ENCODE measurements at places on chromosomes 6 and 20. TPM values are rescaled to one million over a fixed set of nuclear protein-coding genes. Genes with fewer than 3 reads are reported as not detected.

Gene TFAP2C
- not detected for total RNA-seq

Gene RIPOR2
- total RNA-seq, result 172 TPM

DNA sequence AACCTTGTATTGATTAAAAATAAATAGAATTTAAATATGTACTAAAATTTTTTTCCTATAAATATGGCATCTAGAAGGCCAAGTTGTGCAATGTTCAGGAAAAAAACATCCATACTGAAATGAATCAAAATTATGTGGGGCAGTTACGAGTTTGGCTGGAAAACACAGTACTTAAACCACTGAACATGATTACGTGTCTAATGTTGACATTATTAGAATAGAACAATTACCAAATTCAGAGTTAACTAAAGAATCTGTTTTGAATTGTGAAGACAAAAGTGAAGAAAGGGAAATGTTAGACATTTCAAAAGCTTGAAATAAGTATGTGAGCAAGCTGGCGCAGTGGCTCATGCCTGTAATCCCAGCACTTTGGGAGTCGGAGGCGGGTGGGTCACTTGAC, 57.2 kb downstream of the KLHL31 start:
- DNase-seq, result no peak

Gene METTL24
- not detected for total RNA-seq

Gene SLC22A7
- not detected for total RNA-seq

- peak; percentile 79 for DNase-seq
Measured at GRCh38 chr6:331622-332521, 39.6 kb downstream of the DUSP22 start.

DNA sequence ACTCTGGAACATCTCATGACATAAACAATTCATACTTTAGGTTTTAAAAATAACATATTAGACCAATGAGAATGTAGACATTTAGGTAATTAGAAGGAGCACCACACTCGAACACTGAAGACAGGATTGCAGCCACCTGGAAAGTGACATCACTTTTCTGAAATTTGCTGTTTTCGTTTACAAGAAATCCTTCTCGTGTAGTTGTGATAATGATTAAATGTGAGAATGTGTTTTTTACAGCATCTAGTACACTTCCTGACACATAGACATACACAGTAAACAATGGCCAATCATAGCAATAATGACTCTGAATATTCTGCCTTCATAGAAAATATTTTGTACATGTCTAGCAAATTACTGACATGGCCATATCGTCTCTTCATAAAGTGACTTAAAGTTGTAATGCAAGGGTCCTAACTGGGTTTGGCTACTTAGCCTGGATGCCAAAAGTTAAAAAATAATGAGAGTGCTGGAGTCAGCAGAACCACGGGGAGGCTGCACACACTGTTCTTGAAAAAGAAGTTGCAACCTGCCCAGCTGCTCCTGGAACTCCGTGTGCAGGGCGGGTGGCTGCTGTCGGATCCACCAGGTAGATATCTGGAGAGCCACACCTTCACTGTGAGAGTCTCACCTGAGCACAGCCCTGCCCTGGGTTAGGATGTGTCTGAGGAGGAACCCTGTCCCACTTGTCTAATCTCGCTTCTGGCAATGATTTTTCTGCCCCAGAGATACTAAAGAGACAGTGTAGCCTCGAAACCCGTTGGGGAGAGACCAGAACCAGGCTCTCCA, 212.9 kb downstream of the QKI start:
- no peak for DNase-seq

DNA sequence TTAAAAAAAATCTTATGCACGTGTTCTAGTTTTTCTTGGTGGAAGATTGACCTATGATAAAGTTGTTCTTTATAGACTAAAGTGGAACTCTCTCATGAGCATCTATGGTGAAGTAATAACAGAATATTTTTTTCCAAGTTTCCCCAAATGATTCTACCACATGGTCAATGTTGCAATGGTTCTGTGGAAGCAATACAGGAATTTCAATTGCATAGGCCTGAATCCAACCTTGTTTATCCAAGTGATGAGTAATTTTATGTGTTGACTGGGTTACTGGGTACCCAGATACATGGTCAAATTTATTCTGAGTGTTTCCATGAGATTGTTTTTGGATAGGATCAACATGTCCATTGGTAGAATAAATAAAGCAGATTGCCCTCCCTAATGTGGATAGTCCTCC, 581.5 kb downstream of the MMUT start:
- DNase-seq, result no peak

DNA sequence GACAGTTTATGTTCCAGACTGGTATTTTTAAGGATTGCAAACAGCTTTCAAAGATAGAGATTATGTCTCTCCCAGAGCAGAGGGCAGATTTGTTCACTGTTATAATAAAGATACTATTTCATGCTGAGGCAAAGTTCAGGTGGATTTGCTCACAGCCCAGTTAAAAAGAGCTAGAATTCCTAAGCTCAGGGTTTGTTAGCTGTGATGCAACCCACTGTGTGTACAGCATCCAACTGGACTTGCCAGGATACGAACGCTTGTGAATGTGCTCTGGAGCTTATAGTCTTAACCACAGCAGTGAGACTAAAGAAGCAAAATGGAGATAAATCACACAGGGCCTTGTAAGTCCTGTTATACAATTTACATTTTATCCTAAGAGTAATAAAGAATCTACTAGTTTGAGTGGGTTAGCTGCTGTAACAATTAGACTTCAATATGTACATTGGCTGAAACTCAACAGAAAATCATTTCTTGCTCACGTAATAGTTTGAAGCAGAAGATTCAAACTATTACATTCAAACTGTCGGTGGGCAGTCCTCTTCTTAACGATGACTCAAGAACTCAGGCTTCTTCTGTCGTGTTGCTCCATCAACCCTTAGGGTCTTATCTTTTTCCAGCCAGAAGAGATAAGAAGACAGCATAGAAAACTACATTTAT, 204.0 kb upstream of the PLN start:
- no peak for DNase-seq

DNA sequence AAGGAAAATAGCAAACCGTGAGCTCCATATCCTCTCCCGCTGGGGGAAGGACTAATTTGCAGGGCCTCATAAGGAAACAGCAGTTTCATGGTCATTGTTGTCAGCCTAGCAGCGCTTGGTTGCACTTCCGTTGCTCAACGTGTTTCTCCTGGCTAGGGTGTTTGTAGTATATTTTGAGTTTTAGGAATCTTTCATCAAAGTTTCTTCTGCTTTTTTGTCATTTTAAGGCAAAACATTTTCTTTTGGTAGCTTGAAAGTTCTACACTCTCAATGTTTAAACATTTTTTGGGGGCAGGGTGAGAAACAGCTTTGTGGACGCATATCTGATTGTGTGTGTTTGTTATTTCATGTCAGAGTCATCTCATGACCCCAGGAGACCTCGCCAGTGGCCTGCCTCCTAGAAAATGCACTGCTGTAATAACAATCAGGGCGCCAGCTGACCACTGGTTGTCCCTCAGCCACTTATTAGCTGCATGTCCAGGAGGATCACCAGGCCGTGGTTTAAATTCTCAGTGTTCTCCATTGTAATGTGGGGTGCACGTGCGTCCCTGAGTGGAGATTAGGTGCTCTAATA, 20.6 kb downstream of the JARID2 start:
- no peak for DNase-seq

GRCh38 chr6:34517461-34517881, 38.7 kb downstream of the SPDEF start:
- DNase-seq, result peak; percentile 47

Gene FOXS1
- total RNA-seq, result 1.4 TPM

Gene ZSCAN23
- total RNA-seq, result 4.6 TPM

DNA sequence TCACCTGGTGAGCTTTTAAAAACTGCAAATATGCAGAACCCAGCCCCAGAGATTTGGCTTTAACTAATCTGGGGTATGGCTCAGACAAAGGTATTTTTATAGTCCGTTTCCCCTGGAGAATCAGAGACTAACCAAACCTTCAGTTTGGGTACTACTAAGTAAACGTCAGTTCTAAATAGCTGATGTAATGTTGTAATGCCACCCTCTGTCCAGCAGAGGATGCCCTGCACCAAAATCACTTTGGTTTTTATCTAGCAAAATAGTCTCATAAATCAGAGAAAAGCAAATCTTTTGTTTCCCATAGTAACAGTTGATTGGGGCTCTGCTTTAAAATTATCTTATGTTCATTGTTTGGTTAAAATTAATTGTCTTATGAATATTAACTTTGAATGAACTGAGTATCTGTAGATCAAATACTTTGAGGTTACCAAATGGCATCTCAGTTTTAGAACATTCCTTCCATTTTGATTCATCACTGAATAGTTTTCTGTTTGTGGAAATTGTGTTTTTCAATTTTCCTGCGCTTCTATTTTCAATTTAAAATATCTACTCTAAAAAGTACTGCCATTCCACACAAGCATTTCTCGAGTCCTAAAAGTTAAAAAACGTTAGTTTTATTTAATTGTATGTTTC, 278.3 kb upstream of the PLCB4 start:
- DNase-seq, result no peak

DNA sequence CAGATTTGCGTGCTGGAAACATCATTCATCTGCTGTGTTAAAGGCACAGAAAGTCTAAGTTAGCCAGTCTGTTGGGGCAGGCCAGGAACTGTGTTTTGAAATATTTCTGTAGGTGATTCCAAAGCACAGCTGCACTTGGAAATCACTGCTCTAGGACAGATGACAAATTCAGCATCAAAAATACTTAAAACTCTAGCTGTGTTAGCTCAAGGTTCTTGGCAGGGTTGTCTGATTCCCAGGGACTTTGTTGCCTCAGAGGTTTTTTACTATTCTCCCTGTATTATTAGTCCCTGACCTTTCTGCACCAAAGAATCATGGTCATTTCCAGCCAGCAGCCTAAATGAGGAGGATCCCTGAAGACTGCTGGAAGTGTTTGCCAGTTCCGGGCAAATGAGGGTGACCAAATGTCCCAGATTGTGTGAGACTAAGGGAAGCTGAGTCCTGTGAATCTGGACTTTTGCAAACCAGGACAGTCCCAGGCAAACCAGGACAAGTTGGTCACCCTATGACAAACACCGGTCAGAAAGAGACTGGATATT, 84.3 kb upstream of the TMEM30A start:
- DNase-seq, result no peak

- peak; percentile 69 for DNase-seq
Measured at GRCh38 chr20:63700199-63701050, 4.0 kb downstream of the TNFRSF6B start.

DNA sequence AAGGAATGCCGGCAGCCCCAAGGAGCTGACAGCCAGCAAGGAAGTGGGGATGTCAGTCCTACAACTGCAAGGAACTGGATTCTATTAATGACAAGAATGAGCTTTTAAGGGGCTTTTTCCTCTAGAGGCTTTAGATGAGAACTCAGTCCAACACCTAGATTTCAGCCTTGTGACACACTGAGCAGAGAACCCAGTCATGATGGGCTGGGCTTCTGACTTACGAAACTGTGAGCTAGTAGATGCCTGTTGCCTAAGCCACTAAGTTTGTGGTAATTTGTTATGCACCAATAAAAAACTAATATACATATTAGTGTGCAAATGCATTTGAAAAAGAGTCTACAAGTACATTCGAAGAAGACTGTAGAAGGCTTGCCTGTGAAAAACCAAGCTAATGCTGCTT, 263.3 kb downstream of the SOX4 start:
- no peak for DNase-seq

Data from spleen (tissue), 13 donors.